ENCODE measurements at places on chromosomes 6 and 20.

DNA sequence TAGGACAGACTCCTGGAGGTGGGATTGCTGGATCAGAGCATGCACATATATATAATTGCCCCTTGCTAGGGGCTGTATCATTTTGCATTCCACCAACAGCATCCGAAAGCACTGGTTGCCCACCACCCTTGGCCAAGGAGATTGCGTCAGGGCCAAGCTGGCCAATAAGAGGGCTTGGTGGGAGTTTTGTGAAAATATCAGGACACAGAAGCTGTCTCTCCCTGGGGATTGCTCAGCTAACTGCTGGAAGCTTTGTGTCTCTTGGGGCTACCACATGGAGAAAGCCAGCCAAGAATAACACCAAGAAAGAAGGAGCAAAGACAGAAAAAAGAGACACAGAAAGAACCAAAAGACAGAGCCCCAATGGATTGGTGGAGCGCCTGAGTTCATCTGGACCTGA is 90.6 kb upstream of the RALGAPA2 start:
- no peak for DNase-seq

DNA sequence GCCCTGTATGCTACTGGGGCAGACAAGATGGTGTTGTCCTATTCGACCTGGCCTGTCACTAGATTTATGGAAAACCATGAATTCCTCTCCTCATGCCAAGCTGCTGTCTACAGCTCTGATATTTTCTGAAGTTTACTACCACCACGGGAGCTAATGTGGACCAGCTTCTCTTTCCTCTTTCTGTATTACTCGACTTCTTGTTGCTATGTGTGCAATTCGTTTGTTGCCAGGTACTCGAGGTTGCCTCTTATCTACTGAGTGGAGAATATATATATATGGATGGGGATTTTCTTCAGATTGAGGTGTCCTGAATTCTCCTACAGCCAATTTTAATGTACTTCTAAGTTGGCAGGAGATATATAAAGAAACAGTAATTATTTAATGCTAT is 34.7 kb downstream of the MAN1A1 start:
- DNase-seq = no peak

DNA sequence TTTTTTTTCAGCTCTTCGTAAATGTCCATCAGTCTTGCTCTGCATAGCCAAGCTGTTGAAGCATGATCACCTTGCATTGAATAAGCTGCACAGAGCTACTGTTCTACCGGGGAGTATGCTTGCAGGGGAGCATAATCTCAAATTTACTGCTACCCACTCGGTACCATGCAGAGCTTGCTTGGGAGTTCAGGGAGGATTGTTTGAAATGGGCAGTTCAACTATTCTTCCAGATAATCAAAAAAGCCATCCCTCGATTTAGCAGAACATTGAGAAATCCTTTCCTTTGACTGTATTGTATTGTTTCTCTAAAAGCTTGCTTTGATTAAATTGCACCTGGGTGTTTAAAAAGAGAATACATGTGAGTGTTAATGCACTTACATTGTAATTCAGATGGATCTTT is 332.6 kb downstream of the UTRN start:
- no peak for DNase-seq

- no peak for DNase-seq
Measured at GRCh38 chr6:32327103-32327502, 44.6 kb downstream of the TSBP1 start.

- DNase-seq = no peak
Measured at GRCh38 chr20:13934992-13935894, 55.2 kb downstream of the SEL1L2 start.

- no peak for DNase-seq
Measured at GRCh38 chr6:99111590-99111989, 163.8 kb upstream of the FBXL4 start.

DNA sequence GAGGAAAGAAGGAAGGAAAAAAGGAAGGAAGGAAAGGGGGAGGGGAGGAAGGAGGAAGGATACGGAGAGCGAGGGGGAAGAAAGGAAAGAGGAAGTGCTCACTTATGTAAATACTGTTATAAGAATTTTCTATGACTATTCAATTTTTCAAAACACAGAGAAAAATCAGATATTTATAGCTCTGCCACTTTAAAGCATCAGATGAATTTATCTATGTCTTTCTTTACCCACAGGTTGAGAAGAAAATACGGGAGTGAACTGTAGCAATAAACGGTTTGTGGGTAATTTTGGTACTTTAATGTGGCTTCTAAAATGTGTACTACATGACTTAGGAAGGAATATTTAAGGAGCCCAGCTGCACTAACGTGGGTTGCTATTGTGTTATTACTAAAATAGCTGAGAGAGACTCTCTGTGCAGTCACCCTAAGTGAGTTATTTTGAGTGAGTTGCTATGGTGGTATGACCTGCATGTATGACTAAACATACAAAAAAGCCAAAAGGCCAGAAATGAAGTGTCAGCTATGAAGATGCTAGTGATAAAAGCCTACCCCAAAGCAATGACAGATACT is 225.5 kb downstream of the SOD2 start:
- no peak for DNase-seq

- DNase-seq = no peak
Measured at GRCh38 chr6:38264605-38265004, 375.1 kb downstream of the BTBD9 start.

DNA sequence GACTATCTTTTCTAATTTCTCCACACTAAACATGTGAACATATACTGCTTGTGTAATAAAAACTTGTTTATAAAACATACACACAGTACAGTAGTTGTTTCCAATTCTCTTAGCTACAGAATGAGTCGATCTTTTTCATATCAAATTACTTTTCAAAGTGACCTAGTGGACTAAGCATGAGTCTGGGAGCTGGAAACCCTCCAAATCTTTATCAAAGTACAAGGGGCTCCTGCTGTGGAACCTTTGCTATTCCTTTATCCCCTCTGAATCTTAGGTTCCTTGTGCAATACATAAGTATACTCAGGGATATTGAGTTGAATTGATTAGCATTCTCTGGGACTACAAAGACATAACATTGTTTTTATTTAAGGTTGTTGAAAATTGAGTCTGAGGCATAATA is 48.7 kb upstream of the TAB2 start:
- no peak for DNase-seq

All from tibial nerve (tissue), 4 donors.